ENCODE measurements at places on chromosomes 12 and 14.

GRCh38 chr14:37434867-37435266, 160.2 kb downstream of the FOXA1 start:
- H3K4me3 ChIP-seq: no peak overlapping the region
- H3K27me3 ChIP-seq: no peaks in the 10 kb centered on the region
- no peak for DNase-seq
- no peaks in the 10 kb centered on the region for H3K36me3 ChIP-seq
- no peaks in the 10 kb centered on the region for H3K4me1 ChIP-seq

GRCh38 chr12:78760906-78761305, 103.7 kb upstream of the SYT1 start:
- H3K4me1 ChIP-seq: no peaks in the 10 kb centered on the region
- DNase-seq: no peak
- H3K27ac ChIP-seq: no peak overlapping the region
- no peaks in the 10 kb centered on the region for H3K36me3 ChIP-seq

GRCh38 chr14:81801921-81802320, 268.3 kb upstream of the SEL1L start:
- DNase-seq: no peak
- no peaks in the 10 kb centered on the region for H3K4me1 ChIP-seq
- no peaks in the 10 kb centered on the region for H3K27me3 ChIP-seq
- H3K36me3 ChIP-seq: no peaks in the 10 kb centered on the region
- H3K4me3 ChIP-seq: no peak overlapping the region

DNA sequence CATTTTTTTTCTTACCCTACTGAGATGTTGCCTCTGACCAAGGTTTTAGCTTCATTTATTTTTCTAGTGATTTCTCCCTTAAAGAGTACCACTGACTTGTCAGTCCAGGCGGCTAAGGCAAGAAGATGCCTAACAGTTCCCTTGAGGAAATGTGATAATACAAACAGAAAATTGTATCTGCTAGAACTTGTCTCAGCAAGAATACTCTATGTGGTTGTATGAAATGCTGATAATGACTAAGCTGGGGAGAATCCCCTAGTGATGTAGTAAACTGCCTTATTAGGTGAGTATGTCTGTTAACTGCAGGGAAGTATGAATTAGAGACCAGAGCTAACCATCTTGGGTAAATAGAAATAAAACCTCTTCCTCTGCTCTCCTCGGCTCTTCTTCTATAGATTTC, 6.7 kb downstream of the C12orf54 start:
- H3K36me3 ChIP-seq: no peaks in the 10 kb centered on the region
- H3K27ac ChIP-seq: no peak overlapping the region
- no peak overlapping the region for H3K4me3 ChIP-seq
- no peaks in the 10 kb centered on the region for H3K4me1 ChIP-seq
- no peak for DNase-seq

GRCh38 chr14:101177301-101177971, 273.9 kb upstream of the RTL1 start:
- no peak overlapping the region for H3K4me3 ChIP-seq
- no peaks in the 10 kb centered on the region for H3K4me1 ChIP-seq
- H3K27me3 ChIP-seq: no peaks in the 10 kb centered on the region
- DNase-seq: no peak
- H3K36me3 ChIP-seq: no peaks in the 10 kb centered on the region

GRCh38 chr12:659090-659683, 4.1 kb downstream of the NINJ2 start:
- peaks cover 19% of the 10 kb centered on the region for H3K4me1 ChIP-seq
- no peak overlapping the region for H3K27ac ChIP-seq
- H3K27me3 ChIP-seq: no peaks in the 10 kb centered on the region
- DNase-seq: no peak
- no peaks in the 10 kb centered on the region for H3K36me3 ChIP-seq

All from CD14-positive monocyte (primary cell).